ENCODE measurements at places on chromosomes 1 and 21. TPM values are rescaled to one million over a fixed set of nuclear protein-coding genes. Genes with fewer than 3 reads are reported as not detected.

GRCh38 chr21:14901482-14901958 is 163.3 kb downstream of the NRIP1 start:
- H3K36me3 ChIP-seq = no peaks in the 10 kb centered on the region
- no peak for DNase-seq
- peaks cover 5% of the 10 kb centered on the region for H3K4me1 ChIP-seq
- no peaks in the 10 kb centered on the region for H3K27me3 ChIP-seq
- no peak overlapping the region for H3K27ac ChIP-seq
- H3K4me3 ChIP-seq = no peak overlapping the region

DNA sequence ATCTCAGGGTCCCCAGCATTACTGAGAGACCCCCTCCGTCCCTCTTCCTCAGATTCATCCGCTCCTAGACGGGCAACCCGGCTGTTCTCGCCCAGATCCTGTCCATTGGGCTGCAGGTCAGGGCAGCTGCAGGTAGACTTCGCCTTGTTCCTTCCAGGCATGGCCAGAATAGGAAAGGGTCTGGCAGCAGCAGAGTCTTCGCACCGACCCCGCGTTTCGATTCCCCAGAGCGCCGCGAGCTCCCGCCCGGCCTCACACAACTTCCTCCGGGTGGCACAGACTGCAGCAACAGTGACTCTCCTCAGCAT is 265 bp downstream of the NRDC start:
- H3K4me3 ChIP-seq = no peak overlapping the region
- H3K4me1 ChIP-seq = peaks cover 11% of the 10 kb centered on the region
- no peak overlapping the region for H3K27ac ChIP-seq
- DNase-seq = no peak
- peaks cover 2% of the 10 kb centered on the region for H3K27me3 ChIP-seq

GRCh38 chr1:180345148-180345547 is 115.1 kb downstream of the LHX4 start:
- no peak overlapping the region for H3K27ac ChIP-seq
- no peaks in the 10 kb centered on the region for H3K27me3 ChIP-seq
- H3K4me3 ChIP-seq = no peak overlapping the region
- H3K36me3 ChIP-seq = no peaks in the 10 kb centered on the region
- DNase-seq = no peak

- H3K36me3 ChIP-seq = no peaks in the 10 kb centered on the region
- peak overlapping the region; percentile 5 for H3K4me3 ChIP-seq
- H3K4me1 ChIP-seq = peaks cover 25% of the 10 kb centered on the region
- peak overlapping the region; percentile 3 for H3K27ac ChIP-seq
Observed at GRCh38 chr1:25197982-25198662, 34.2 kb downstream of the SYF2 start.

GRCh38 chr1:96424877-96425276 is 296.7 kb upstream of the PTBP2 start:
- H3K36me3 ChIP-seq = no peaks in the 10 kb centered on the region
- H3K4me1 ChIP-seq = no peaks in the 10 kb centered on the region
- H3K4me3 ChIP-seq = no peak overlapping the region
- H3K27me3 ChIP-seq = no peaks in the 10 kb centered on the region
- no peak for DNase-seq

DNA sequence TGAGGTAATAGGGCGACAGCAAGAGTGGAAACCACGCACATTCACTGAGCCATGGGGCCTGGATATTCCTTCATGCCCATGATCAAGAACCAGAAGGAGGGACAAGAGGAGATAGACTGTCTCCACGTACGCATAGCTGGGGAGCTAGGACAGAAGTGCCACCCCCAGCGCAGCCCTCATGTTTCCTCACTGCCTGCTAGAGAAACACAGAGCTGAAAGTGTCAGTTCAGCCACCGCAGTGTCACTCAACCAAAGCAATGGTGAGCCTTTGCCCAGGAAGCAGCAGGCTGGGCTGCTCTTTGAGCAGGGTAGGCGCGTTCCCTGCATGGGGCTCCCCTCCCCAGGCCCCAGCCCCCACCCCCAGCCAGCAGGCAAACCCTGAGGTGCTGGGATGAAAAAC is 68.5 kb downstream of the STUM start:
- peaks cover 6% of the 10 kb centered on the region for H3K36me3 ChIP-seq
- H3K4me1 ChIP-seq = peaks cover under 1% of the 10 kb centered on the region
- no peak for DNase-seq
- H3K27ac ChIP-seq = no peak overlapping the region

DNA sequence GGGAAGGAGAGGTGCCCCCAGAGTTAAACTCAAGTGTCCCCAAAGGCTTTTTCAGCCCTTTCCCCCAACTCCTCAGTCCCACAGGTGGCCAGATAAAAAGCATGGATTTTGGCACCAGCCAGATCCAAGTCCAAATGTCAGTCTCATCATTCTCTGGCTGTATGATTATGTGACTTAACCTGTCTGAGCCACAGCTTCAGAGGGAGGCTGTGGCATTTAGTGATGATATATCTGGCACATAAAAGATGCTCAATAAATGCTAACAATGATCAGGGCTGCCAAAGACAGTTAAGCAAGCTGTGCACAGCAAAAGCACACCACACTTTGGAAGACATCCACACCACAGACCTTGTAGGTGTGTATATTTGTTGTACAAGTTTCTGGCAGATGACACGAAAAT is 5.6 kb upstream of the PADI3 start:
- DNase-seq = no peak
- no peaks in the 10 kb centered on the region for H3K36me3 ChIP-seq
- peaks cover 5% of the 10 kb centered on the region for H3K27me3 ChIP-seq
- no peak overlapping the region for H3K4me3 ChIP-seq
- peaks cover 6% of the 10 kb centered on the region for H3K4me1 ChIP-seq

GRCh38 chr21:33261635-33262034 is 4.5 kb upstream of the IL10RB start:
- no peak overlapping the region for H3K4me3 ChIP-seq
- peaks cover 15% of the 10 kb centered on the region for H3K36me3 ChIP-seq
- H3K27me3 ChIP-seq = peaks cover 7% of the 10 kb centered on the region
- no peak for DNase-seq

Gene FNBP1L
- 251 TPM for total RNA-seq

Gene A3GALT2
- 0.71 TPM for total RNA-seq
